T follicular helper cell (primary cell): ENCODE measurements at places on chromosomes 12 and 14.

DNA sequence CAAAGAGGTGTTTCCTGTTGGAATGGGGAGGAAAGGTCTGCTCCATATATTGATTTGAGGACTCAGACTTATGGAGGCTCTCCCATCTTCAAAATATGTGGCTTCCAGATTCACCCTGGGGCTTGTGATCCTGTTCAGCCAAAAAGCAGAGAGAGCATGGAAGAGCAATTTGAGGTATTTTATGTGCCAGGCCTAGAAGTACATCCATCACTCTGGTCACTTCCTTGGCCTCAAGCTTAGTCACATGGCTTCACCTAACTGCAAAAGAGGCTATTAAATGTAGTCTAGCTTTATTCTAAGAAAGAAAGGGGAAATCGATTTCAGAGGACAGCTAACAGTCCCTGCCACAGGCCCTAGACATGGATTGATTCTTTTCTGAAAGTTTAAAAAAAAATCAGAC lies 86.2 kb downstream of the C12orf50 start:
- DNase-seq: no peak

DNA sequence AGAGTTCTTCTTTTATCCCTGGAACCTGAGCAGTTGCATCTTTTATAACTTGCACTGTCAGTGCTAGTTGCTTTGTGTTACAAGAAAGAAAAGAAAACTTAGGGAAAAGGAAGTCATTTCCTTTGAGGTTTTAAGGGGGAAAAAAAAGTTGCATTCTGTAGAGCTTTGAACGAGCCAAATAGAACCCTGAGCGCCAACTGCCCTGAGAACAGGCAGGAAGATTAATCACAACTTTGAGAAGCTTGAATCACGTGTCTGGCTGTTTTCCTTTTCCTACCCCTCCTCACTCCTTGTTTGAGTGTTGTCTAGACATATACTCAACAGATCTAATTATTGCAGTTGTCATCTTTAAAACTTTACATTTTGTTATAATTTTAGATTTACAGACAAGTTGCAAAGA lies 12.5 kb downstream of the PCNX1 start:
- DNase-seq: no peak

- DNase-seq: no peak
Measured at GRCh38 chr12:103050273-103050672, 92.8 kb downstream of the ASCL1 start.

- no peak for DNase-seq
Measured at GRCh38 chr12:82682326-82682725, 4.4 kb upstream of the TMTC2 start.

GRCh38 chr12:56260921-56261320 lies 2.7 kb upstream of the ANKRD52 start:
- no peak for DNase-seq

DNA sequence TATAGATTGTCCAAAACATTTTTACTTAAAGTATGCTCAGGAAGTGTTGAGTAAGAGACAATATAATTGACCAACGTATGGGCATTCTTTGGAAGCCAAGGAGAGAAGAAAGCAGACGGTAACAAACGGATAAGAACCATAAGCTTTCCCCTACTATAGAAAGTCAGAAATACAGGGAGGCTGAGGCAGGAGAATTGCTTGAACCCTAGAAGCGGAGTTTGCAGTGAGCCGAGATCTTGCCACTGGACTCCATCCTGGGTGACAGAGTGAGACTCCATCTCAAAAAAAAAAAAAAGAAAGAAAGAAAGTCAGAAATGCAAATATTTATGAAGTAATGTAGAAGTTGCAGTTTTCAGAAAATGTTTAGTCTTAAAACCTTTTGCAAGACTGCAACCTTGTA lies 51.2 kb upstream of the PCED1B start:
- no peak for DNase-seq

GRCh38 chr12:122067966-122068365 lies 10.6 kb upstream of the MLXIP start:
- DNase-seq: no peak

DNA sequence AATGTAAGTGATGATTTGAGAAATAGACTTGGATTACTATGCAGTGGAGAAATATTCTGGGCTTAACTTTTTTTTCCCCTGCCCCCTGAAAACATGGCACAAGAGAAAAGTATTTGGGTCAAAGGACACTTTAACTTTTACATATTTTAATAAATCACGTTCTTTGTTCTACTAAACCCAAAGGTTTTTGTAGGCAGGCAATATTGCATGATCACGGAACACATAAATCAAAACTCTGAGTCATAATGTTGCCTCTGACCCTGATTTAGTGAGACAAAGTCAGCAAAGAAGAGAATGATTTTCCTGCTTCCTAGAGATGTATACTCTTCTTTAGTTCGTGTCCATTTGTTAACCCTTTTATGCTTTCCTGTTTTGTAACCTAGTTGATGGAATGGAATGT lies 38.0 kb downstream of the ABCD2 start:
- no peak for DNase-seq

DNA sequence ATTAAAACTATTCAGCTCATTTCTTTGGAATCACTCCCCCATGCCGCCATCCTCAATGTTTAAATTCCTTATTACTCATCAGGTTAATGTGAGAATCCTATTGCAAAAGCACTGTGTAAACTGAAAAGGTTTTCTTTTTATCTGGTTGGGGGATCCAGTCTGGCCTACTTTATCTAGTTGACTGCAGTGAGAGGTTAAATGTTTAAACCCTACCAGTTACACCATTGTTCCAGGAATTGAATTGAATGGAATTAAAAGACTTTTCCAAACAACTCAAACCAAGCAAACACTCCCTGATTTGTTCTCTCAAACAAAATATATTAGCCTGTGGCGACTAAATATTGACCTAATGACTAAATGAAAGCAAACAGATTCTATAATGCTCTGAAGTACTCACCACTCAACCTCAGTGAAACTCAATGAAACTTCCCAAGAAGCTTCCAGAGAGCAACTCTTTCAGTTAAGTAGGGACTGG lies 100.5 kb downstream of the VEZT start:
- no peak for DNase-seq

- no peak for DNase-seq
Measured at GRCh38 chr14:93396456-93396855, 34.3 kb upstream of the UNC79 start.

- DNase-seq: no peak
Measured at GRCh38 chr12:89153341-89153740, 199.0 kb downstream of the DUSP6 start.

- DNase-seq: no peak
Measured at GRCh38 chr14:58667900-58668299, 30.1 kb downstream of the DACT1 start.

GRCh38 chr14:100365741-100366140 lies 42.6 kb downstream of the SLC25A47 start:
- no peak for DNase-seq

GRCh38 chr12:7242176-7243101 lies 53.0 kb downstream of the PEX5 start:
- DNase-seq: no peak

GRCh38 chr12:56208006-56208405 lies 13.7 kb downstream of the RNF41 start:
- no peak for DNase-seq

GRCh38 chr12:127304751-127305725 lies 961.9 kb upstream of the TMEM132C start:
- DNase-seq: no peak

DNA sequence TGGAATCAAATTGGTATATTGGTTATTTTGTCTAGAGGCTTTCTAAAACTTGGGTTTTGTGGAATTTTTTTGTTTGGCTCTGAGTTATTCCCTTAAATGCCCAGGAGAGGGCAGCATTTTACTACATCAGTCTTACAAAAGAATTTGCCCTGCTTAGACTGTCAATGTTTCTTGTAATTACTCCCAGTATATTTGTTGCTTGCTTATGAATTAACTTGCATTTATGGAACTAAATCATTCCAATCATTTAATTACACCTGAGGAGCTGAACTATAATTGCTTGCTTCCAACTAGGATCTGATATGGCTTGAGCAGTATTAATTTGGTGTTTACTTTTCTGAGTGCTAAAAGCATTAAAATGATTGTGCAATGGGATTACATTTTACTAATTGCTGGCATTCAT lies 48.7 kb downstream of the MIPOL1 start:
- no peak for DNase-seq

DNA sequence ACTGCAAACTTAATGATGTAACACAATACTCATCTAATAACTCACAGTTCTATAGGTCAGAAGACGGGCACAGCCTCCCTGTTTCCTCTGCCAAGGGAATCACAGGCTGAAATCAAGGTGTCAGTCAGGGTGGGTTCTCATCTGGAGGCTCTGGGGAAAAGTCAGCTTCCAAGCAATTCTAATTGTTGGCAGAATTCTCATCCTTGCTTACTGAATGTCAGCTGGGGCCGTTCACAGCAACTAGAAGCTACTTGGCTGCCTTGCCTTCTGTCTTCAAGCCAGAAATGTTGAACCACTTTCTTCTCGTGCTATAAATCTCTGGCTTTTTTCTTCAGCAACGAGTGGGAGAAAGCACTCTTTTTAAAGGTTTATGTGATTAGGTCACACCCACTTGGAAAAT lies 80.1 kb upstream of the PDZRN4 start:
- DNase-seq: no peak
